ENCODE measurements at places on chromosomes 2 and 18.

DNA sequence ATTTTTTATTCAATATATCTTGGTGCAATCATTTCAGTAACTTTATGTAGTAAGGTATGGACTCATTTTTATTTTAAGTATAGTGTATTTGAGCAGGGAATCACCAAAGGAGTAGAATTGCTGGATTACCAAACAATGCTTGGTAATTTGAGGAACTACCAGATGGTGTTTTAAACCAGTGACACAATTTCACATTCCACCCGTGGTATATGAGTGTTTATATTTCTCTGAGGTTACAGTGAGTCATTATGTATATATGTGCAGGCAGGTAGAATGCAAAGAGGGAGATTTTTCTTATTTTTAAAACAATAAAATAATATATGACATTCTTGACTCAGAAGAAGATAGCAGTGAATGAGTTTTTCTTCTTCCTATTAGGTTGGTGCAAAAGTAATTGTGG, 596.9 kb downstream of the DCC start:
- DNase-seq, result no peak

- DNase-seq, result no peak
Observed at GRCh38 chr2:203780231-203780630, 73.8 kb downstream of the CD28 start.

DNA sequence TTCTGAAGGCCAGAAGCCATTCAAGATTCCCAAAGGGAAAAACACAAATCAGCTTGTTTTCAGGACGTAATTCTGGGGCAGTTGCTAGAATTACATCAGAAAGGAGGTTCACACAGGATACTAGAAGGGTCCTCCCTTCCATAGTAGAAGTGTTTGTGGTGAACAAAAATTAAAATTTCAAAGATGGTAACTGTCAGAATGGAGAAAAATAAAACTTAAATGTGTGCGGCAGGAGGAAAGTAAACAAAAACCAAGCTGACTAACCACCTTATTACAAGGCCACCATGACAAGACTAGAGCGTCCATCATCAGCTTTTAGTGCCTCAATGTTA, 9.7 kb upstream of the TPRKB start:
- no peak for DNase-seq

- DNase-seq, result no peak
Observed at GRCh38 chr2:132374961-132375360, 41.6 kb upstream of the GPR39 start.

DNA sequence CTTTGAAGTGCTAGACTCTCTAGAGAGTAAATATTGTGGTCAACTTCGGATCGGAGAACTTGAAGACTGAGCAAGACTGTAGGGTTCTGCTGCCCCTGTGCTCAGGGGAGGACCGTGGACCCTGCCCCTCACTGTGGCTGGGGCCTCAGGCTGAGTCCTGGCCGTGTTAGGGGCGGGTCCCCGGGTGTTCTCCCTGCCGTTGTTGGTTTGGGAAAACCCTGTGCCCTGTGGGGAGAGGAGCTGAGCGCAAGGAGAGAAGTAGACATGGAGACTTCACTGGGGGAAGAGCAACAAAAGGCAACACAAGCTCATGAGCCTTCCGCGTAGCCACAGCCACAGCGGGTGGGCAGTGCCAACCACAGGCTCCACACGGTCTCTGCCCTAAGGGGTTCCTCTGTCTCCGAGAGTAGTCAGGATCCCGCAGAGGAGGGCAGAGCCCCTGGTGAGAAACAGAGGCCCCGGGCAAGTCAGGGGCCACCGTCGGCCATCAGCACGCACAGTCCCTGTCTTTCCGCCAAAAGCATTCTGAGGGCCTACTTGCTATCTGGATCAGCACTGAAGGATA, 53.1 kb downstream of the NTSR2 start:
- no peak for DNase-seq

DNA sequence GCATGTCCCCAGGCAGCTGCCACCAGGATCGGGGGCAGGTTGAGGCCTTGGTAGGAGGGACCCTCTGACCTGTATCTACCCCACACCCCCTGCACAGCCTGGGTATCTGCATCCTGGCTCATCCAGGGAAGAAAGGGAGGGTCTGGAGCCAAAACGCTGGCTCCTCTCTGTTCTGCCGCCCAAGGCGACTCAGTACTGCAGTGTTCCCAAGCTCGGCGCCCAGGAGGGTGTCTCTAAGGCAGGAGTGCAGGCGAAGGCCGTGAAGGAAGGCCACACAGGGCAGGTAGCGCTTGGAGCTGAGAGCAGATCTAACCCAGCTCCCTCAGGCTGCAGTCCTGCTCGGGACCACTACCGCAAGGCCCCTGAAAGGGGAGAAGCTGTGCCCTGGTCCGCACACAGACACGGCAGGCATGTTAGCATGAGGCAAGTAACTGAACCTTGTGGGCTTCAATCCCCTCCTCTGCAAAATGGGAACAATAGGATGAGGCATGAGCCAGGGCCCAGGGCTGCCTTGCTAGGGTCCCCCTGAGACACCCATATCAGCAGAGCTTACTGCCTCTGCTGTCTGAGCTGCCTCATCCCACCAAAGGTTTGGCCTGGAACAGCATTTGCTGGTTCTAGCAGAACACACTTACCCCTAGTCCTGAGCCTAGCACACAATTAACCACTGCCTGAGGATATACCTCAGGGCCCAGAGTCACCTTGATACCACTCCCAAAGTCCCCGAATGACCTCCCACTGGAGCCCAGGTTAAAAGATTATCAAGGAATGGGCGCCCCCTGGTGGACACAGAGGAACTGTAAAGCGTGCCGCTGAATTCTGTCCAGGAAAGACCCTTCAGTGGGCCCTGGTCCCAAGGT, 6.5 kb downstream of the PTMA start:
- DNase-seq, result peak; percentile 53

- DNase-seq, result no peak
Observed at GRCh38 chr2:88416016-88416663, 36.4 kb downstream of the FOXI3 start.

GRCh38 chr18:77250926-77251729, 1.5 kb downstream of the GALR1 start:
- no peak for DNase-seq

- DNase-seq, result no peak
Observed at GRCh38 chr2:127485051-127485693, 41.1 kb downstream of the IWS1 start.

- DNase-seq, result no peak
Observed at GRCh38 chr2:233367586-233367985, 13.3 kb downstream of the DGKD start.

DNA sequence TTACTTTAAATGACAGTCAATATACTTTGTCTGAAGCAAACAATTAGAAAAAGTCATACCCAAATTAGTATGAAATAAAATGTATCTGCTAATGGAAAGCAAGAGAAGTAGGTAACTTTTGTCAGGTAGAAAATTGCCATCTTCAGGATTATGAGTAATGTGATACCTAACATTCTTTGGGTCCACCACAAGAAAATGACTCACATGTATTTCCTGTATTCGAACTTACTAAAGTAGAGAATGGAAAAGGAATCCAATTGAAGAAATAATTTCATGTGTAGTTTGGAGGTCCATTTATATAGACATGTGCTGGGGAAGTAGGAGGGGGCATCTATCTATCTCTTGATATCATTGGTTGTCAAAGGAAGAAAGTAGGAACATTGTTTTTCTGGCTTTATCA, 636.2 kb upstream of the CHAC2 start:
- no peak for DNase-seq

- no peak for DNase-seq
Observed at GRCh38 chr18:36735130-36735529, 93.7 kb downstream of the TPGS2 start.

GRCh38 chr2:205930209-205930608, 155.8 kb downstream of the INO80D start:
- DNase-seq, result no peak

DNA sequence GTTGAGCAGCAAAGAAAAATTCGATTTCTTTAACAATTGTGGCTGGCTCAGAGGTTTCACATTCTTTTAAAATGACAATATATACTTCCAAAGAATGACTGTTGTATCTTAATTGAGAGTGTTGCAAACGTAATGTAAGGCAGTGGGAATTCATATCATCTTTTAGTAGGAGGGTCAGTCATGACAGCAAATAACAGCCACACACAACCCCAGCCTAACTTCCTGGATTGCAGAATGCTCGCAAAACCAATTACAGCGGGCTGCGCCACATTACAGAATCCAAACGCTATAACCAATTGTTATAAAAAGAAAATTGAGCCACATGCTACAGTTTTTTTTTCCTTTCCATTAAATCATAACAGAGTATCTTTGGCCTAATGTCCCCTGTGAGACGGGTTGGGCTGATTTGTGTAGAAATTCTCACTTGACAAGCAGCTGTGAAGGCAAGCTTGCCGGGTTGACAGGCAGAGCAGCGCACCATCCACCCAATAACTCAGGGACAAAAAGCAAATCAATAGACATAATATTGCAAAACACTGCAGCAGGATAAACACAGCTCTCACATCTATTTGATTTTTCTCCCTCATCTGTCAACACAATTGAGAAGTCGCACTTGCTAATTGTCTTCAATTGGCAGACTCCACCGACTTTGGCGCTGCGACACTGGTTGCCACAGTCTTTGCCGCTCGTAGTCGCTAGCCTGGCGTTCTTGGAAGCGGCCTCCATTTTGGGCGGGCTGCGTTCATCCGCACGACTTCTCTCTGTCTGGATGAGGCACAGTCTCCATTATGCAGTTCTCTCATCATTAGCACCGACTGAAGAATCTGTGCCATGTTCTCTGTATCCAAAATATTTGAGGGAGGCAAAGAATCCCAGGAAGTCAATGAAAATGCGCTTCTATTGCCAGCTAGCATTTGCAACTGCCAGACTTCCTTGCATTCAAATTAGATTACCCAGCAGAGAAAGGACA, 95.0 kb upstream of the CCDC68 start:
- no peak for DNase-seq

DNA sequence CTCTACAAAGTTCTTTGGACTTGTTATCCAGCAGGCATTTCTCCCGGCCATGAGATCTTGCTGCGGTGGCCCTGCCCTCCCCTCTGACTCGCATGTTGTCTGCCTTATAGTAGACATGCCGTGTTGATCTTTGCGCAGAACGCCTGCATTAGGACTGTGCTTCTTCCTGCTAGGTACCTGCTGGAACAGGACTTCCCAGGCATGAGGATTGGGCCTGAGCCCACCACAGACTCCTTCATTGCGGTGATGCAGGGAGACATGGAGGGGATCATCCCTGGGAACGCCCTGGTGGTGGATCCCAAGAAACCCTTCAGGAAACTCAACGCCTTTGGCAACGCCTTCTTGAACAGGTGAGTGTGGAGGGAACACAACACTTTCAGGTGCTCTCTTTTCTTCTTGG, 10.1 kb downstream of the EHD3 start:
- no peak for DNase-seq

DNA sequence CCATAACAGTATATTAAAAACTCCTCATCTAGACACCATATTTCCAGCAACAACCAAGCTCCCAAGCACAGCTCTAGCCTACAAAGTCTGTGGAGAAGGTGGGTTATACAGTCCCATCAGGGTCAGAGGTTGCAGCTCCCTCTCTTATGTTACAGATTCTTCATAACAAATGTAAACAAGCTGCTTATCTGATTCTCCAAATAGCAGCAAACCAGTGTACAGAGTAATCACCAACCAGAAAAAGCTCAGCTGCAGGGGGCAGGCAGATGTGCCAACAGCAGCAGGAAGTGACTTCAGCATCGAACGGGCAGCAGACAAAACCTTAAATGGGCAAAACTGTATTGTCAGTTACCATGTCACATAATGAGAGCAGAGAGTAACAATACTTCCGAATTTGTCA, 52.9 kb upstream of the NABP1 start:
- peak; percentile 3 for DNase-seq

- no peak for DNase-seq
Observed at GRCh38 chr18:50594942-50595341, 35.1 kb downstream of the MAPK4 start.

GRCh38 chr2:203535784-203536585, 884 bp upstream of the RAPH1 start:
- DNase-seq, result no peak

GRCh38 chr2:46984642-46985476, 69.3 kb upstream of the MCFD2 start:
- DNase-seq, result no peak

- DNase-seq, result no peak
Observed at GRCh38 chr18:35494251-35495220, 3.2 kb downstream of the INO80C start.

GRCh38 chr2:96970248-96970875, 16.0 kb downstream of the FAM178B start:
- no peak for DNase-seq

DNA sequence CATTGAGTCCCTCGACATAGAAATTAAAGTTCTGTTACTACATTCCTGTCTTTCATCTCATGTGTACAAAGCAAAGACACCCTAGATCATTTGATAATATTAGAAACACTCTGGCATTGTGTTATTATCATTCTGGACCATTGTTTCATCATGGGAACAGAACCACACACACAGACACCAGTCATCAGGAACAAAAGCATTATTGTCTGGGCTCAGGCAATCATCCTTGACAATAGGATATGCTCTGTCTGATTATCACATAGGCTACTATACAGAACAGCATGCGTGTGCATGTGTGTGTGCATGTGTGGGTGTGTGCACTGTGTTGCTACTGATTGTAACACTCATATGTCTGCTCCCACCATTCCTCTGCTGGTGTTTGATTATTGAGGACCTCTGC, 242.5 kb downstream of the SH3BP4 start:
- no peak for DNase-seq

DNA sequence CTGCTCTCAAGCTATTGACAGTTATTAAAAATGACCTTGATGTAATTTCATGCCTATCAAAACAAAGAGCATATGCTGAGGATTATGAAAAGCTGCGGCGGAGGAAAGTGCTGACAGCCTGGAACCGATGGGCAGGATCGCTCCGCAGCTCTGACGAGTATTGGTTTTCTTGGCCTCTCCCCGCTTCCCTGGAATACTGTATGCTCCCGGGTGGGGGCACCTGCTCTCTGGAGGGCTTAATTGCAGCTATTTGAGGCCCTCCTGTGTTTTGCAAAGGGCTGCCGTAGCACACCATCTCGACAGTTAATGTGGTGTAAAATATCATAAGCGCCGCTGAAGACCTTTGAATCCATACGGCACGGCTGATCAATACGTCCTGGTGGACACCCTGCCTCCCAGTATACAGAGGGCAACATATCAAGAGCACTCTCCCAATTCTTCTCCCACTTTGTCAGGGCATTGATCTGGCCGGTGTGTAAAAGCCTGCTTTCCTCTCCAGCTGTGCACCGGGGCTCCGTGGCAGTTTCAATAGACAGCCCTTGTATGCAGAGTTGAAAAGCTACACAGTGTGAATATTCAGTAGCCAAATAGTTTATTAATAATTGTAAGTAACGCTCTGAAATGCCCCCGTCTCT, 662.4 kb downstream of the GALR1 start:
- DNase-seq, result no peak
